Spleen (tissue), 13 donors: ENCODE measurements at places on chromosomes 1 and 21.

DNA sequence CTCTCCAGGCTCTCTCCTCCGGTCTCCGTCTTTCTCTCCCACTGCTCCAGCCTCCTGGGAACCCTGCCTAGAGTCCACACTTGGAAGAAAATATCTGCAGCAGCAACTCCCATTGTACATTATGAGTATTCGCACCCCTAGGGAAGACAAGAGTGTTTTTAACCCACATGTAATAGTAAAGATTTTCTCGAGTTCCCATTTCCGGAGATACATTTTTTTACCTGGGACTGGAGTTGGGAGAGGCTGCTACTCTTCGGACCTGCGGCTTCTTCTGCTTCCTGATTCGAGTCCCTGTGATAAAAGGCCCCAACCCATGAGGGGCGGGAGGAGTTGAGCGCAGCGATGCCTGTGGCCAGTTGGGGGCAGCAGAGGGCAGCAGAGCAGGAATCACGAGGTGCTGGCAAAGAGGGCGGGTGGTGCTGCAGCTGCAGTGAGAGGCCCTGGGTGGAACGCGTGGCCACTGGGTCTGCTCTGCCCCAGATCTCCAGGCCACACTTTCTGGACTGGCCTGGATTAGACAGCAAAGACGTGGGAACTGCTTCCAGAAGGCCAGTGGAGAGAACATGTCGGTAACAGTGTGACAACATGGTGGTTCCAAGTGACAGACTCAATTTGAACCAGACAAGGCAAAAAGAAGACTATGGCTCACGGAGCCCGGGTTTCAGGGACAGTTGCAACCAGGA lies 221.0 kb upstream of the CSF3R start:
- DNase-seq, result peak; percentile 90

- DNase-seq, result no peak
Measured at GRCh38 chr1:15444468-15445389, 6.5 kb downstream of the CTRC start.

DNA sequence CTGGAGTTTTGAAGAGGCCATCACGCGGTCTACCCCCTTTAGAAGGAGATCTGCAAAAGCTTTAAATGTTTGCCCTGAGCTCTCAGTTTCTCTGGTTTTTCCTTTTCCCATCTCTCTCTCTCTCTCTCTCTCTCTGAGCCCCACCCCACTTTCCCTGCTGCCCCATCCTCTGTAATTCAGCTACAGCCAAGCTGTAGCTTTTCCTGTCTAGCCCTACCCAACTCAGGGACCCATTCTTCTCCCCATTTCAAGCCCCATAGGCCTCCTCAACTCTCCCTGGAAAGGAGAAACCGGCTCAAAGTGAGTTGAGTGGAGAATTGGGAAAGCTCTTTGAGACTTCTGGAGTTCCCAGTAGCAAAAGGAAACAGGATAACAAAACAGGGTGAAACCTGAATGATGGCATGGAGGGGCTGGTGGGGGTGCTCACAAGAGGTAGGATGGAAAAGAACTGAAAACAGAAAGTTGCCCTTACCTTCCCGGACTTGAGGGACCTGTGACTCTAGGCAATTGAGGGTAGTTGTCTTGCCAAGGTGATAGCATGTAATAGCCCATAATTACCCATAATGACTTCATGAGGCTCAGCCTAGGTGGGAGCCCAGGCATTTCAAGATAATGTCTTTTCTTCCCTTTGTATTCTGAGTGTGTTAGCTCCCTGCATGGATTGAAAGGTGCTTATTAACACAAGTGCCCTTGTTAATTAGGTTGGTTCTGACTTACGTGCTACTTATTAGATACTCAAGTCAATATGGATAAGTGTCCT lies 84.9 kb downstream of the SLC16A1 start:
- DNase-seq, result no peak

DNA sequence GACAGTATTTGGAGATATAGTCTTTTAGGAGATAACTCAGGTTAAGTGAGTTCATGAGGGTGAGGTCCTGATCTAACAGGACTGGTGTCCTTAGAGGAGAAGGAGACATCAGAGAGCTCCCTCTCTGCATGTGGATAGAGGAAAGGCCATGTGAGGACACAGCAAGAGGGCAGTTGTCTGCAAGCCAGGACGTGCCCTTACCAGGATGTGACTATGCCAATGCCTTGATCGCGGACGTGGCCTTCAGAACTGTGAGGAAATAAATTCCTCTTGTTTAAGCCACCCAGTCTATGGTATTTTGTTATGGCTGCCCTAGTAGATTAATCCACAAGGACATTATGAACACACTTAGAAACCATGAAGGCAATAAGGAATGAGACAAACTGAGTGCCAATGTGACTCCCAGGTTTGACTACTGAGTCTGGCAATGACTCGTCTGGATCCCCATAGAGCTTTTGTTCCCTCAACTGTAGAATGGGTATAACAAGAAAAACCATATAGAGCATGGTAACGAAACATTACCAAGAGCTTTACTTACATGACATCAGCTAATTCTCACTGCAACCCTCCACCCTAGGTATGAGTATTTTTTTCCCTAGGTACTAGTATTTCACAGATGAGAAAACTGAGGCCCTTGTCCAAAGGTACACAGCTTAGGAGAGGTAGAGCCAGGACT lies 6.5 kb downstream of the URB1 start:
- DNase-seq, result peak; percentile 69

DNA sequence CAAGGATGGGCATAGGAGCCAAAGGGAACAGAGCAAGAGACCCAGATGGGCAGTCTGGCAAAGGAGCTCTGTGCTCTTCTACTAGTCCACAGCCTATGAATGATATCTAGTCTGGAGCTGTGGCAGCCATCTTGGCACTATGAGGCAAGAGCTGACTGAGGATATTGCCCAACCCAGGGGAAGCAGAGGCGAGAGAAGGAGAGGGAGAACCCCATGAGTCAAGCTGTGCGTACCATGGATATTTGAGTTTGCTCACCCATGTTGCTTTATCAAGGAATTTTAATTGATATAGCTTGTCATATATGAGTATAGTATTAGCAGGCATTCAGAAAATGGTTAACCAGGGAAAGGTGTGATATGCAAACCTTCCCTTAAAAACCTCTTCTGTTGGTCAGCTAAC lies 420.9 kb downstream of the PRDM2 start:
- DNase-seq, result no peak

DNA sequence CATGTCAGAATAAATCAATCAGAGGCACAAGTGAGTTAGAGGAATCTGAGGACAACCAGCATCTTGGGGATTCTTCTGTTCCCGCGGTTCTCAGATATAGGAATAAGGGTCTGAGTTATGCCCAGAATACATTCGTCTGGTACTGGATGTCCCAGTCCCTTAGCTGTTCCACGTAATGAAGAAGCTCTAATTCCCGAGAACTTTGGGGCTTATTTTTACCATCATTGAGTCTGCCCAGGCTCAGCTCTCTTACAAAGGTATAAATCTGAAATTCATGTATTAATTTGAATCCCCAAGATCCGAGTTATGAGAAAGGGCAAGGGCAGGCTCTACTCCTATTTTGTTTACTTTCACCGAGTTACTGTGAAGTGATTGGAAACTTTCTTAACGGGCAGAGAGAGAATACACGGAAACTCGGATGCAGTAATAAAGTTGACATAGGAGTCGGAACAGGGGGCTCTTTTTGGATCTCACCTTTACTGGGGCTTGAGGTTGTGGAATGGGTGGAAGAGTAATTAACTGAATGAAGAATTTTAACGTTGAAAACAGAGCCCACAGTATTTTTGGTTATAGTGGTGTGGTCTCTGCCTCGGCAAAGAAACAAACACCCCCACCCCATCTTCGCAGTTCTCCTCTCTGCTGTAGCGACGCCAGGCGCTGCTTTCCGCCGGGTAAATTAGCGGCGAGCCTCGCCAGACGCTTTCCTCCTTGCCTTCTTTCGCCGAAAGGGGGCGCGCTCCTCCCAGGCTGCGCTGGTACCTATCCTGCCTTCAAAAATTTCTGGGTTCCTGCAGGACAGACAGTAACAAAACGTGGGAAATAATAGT lies 7.1 kb downstream of the PRRX1 start:
- no peak for DNase-seq

DNA sequence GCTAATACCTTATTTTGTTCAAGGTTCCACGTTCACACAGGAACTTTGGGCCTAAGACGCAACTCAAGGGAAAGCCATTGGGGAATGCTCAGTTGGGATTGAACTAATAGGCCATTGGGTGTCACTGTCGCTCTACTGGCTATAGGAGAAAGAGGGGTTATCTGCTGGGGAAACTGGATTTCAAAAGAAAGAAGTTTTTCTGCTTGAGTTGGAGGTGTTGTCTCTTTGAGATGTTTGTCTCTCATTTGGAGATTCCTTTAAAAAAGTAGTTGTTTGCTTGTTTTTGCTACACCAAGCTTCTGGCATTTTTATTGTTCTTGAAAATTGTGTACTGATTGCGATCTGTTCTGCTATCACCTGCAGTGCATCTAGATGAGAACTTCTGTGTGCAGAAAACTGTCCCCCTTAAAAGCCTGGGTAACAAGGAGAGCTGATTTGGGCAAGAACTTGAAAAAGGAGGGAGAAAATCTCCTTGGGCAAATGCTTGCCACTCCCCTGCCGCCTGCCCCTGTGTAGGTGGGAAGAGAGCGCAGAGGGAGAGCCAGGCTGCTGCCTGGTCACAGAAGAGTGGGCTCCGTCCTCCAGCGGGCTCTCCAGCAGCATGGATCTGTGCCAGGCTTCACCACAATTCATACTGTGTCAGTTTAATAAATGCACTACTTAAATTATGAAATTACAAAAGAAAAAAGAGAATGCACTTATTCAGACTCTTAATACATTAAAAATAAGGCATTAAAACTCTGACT lies 39.9 kb downstream of the PEX14 start:
- no peak for DNase-seq

- no peak for DNase-seq
Measured at GRCh38 chr1:79679916-79680315, 673.4 kb upstream of the ADGRL4 start.

GRCh38 chr1:205978676-205979075 lies 24.5 kb downstream of the RAB7B start:
- DNase-seq, result no peak

- no peak for DNase-seq
Measured at GRCh38 chr21:18655931-18656330, 252.3 kb upstream of the TMPRSS15 start.

- DNase-seq, result no peak
Measured at GRCh38 chr1:50724626-50725286, 235.3 kb downstream of the FAF1 start.

- no peak for DNase-seq
Measured at GRCh38 chr1:175506081-175506480, 237.3 kb downstream of the TNR start.

DNA sequence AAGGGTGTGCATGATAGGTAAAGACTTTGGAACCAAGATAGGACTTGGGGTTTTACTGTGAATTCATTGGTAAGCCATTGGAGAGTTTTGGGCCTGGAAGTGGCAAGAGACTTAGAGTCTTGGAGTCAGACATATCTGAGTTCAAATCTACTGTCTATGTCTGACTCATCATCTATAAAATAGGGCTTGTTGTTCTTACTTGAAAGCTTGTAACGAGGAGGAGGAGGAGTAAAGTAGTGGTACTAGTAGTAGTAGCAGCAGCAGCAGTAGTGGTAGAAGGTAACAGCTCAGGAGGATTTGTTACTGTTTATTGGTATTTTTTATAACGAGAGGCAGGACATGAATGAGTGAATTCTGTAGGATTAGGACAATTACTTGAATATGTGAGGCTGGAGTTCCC lies 62.7 kb downstream of the CACHD1 start:
- DNase-seq, result no peak

- DNase-seq, result no peak
Measured at GRCh38 chr1:105419030-105419429, 1637.4 kb upstream of the PRMT6 start.
